Mesenteric fat pad (tissue), 1 donor: ENCODE measurements at places on chromosomes 12 and 14. TPM values are rescaled to one million over a fixed set of nuclear protein-coding genes. Genes with fewer than 3 reads are reported as not detected.

The CIROP gene
- total RNA-seq = not detected

- DNase-seq = no peak
Observed at GRCh38 chr12:28172434-28173030, 17.7 kb upstream of the CCDC91 start.

The DACT1 gene
- 3.7 TPM for total RNA-seq

DNA sequence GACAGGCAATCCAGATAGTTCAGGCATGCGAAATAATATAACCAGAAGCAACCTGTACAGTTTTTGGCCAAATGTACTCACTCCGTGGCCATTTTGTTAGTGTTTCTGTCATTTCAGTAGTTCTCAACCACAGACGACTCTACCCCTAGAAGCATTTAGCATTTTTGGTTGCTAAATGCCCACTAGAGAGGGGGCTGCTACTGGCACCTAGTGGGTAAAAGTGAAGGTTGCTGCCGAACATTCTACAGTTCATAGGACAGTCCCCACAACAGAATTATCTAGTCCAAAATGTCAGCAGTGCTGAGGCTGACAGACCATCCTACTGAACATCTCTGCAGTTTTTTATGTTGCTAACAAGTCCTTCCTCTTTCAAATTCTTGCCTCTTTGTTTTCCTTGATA, 107.4 kb downstream of the TSHR start:
- DNase-seq = no peak

The B4GALNT1 gene
- 2.7 TPM for total RNA-seq

GRCh38 chr12:94158666-94159065, 10.3 kb downstream of the PLXNC1 start:
- no peak for DNase-seq

GRCh38 chr12:132492522-132492921, 2.6 kb downstream of the FBRSL1 start:
- no peak for DNase-seq
